ENCODE measurements at places on chromosomes 16 and 17.

- DNase-seq = no peak
Measured at GRCh38 chr16:52832771-52833170, 219.9 kb downstream of the CHD9NB start.

DNA sequence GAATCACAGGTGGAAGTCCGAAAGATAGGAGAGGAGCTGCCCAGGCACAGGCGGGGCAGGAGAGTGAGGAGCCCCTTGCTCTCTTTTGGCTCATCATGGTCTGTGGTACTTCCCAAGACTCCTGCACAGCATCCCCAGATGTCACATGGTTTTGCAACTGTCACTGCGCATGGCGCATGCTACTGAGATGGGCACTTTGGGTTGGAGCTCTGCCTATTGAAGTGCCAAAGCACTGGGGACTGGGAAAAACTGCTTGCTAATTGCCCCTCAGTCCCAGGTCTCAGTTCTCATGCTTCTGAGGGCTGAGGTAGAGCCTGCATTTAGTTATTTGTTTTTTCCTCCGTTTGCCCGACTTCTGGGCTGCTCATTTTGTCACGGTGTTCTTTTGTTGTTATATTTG, 156.8 kb upstream of the CDH13 start:
- DNase-seq = no peak

- no peak for DNase-seq
Measured at GRCh38 chr17:18031955-18032354, 7.0 kb downstream of the ATPAF2 start.

DNA sequence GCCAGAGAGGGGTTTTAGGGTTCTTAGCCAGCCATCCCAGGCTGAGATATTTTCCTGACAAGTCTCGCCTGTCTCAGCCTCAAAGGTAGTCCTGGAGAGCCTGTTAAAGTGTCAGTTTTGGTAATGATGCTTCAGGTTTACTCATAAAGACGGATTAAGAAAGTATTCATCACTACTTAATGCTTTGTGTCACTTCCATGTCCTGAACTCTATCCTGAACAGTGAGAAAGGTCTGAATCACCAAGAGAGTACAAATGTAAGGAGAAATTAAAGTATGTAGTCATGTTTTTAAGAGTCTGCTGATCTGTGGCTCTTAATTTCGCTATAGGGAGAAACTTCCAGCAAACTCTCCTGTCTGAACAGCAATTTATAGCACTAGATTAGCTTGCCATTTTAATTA, 14.0 kb downstream of the RPGRIP1L start:
- DNase-seq = no peak

GRCh38 chr17:77318491-77319210, 177.9 kb downstream of the SEC14L1 start:
- no peak for DNase-seq
